ENCODE measurements at places on chromosomes 7 and 10.

GRCh38 chr10:25245165-25245564 lies 70.4 kb downstream of the GPR158 start:
- DNase-seq = no peak

DNA sequence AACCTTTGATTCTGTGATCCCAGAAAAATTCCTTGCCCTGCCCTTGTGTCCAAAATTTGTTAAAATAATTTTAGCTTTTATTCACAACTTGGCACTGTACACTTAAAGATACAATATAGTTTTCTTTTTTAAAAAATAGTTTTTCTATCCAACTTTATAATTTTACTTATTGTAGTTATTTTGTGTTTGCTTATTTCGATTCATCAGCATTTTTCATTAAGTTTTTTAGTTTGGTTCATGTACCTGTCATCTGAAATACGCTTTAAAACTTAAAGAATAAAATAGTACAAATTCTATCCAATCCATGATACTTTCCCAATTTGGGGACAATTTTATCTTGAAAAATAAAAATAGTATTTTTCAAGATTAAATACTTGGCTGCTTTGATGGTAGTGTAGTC lies 514.8 kb downstream of the AUTS2 start:
- DNase-seq = no peak

- DNase-seq = no peak
These were observed 143.4 kb upstream of the ZNF92 start for GRCh38 chr7:65230231-65230630.

DNA sequence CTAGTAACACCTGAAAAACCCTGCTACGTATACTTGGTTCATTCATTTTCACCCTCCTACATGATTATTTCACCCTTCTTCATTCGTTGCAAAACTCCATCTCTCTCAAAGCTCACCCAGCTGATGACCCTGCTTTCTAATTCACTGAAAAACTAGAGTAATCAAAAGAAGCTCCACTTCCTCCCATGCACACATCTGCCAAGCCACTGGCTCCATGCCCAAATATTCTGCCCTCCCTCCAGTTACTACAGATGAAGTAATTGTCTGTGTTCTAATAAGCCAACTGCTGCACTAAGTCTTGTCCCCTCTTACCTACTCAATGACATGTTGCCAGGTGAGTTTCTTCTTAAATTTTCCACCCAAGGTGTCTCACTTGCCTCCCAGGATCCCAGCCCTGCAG lies 96.9 kb upstream of the CCDC71L start:
- no peak for DNase-seq

- no peak for DNase-seq
These were observed 77.4 kb downstream of the LRMDA start for GRCh38 chr10:75508814-75509306.

DNA sequence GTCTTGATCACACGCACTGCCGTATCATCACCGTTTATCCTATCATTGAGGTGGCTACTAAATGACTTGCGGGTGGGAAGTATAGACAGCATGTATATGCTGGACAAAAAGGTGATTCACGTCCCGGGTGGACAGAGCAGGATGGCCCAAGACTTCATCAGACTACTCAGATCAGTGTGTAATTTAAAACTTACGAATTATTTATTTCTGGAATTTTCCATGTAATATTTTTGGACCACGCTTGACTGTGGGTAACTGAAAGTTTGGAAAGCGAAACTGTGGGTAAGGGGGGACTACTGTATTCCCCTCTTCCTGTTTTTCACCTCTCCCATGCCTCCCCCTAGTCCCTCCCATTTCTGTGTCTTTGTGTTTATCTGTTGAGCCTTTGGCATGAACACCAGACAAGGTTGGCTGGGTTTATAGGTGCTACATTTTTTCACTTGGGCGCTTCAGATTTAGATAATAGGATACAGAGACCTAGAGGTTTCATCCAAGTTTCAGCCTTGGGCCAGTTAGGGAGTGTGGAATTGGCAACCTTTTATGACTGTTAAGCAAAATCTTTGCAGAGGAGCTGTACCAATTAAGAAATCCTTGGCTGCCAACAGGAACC lies 55.8 kb downstream of the RBM20 start:
- DNase-seq = no peak

- no peak for DNase-seq
These were observed 164.3 kb downstream of the BUB3 start for GRCh38 chr10:123318516-123318915.

- no peak for DNase-seq
These were observed 2.7 kb downstream of the FOXP2 start for GRCh38 chr7:114417290-114417689.

DNA sequence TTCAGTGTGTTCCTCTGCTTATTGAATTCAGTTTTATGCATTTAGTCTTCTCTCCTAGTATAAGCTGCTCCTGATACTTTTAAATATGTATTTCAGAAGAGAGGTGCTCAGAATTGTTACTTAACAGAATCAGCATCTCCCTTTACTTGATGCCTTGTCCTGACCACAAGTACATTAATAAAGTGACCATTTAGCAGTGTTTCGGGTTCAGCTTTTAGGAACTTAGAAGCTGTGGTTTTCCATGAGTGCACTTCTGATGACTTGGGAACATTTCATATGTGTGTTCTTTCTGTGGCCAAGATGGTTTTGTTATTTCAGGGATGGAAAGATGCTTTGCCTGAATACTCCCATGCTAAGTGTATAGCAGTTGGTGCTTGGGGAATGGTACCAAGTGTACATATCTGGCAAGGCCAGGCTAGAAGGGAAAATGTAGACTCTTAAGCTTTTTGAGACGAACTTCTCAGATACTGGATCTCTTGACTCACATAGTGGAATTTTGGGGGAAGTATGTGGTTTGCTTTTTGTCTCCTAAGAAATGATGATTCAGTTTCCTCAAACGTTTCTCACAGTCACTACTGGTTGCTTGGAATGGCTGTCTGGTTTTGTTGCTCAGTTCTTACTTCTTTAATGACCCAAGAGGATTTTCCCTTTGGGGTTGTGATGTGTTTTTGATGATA lies 17.2 kb downstream of the SGPL1 start:
- DNase-seq = no peak

GRCh38 chr7:24372961-24373955 lies 89.3 kb downstream of the NPY start:
- no peak for DNase-seq

DNA sequence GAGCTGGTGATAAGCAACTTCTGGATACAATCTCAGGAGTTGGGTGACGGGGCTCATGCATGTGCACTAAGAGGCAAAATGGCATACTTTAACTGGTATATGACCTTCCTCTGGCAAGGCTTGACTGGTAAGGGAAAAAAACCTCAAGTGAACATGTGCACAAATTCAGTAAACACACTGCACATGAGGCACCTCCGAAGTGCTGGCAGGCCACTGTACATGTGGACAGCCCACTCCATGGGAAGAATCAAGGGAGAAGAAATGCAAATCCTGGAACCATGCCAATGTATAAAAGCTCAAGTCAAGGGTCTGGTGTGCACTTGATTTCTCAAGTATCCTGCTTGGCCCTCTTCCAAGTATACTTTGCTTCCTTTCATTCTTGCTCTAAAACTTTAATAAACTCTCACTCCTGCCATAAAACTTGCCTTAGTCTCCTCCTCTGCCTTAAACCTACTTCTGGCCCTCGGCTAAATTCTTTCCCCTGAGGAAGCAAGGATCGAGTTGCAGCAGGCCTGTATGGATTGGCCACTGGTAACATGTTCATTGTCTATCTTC lies 167.2 kb downstream of the RAMP3 start:
- DNase-seq = no peak

- DNase-seq = no peak
These were observed 49.2 kb upstream of the AGR3 start for GRCh38 chr7:16930946-16931345.

- peak; percentile 43 for DNase-seq
These were observed 34.3 kb downstream of the PLAC9 start for GRCh38 chr10:80166581-80167470.

DNA sequence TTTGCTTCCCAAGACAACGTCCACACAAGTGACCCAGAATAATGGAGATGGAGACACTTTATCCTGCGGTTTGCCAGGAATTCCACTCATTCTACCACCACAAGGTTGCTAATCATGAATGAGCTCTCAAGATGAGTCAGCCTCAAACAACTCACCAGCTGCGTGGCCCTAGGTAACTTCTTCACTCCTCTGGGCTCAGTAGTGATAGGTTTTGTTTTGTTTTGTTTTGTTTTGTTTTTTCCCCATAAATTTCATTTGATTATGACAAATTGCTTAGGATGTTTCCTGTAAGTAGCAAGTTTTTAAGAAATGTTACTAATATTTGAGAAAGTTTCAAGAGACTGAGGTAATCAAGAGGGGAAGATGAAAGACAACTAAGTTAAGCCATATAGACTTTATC lies 286.8 kb downstream of the PARD3 start:
- DNase-seq = no peak

- no peak for DNase-seq
These were observed 29.1 kb upstream of the ITGB1 start for GRCh38 chr10:32987172-32987571.

DNA sequence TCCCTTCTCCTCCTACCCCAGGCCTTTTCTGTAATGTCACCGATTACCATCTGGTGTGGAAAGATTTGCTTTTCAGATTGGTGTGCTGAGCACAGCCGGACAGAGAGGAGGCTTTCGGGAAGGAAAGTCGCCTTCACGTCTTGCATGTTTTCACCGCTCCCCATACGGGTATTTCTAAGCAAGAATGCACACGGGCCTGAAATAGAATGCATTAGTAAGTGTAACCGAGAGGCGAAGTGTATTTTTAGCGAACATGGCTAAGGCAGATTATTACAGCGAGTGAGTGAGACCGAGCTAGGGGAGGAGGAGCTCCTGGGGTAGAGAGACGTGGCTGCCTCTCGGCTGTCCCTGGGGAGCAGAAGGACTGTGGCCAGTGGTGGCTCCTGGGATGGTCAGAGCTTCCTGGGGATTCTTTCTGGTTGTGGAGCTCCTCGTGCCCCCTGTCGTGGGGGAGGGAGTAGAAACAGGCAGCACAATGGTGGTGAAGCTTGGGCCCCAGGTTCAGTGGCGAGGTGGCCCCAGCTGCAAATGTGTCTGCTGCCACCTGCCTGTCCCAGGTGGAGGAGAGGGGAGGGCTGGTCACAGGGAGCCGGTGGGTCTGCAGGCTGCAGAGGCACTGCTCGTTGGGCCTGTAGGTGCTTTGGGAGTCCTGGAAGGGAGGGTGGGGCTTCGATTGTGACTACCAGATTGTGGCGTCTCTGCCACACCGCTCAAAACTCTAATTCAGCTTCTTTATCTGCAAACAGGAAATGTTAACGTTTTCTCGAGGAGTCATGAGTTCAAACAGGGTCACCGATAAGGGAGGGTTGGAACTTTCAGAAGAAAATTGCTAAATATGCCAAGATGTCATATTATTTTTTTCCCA lies 135.8 kb downstream of the CAMK1D start:
- DNase-seq = peak; percentile 56

DNA sequence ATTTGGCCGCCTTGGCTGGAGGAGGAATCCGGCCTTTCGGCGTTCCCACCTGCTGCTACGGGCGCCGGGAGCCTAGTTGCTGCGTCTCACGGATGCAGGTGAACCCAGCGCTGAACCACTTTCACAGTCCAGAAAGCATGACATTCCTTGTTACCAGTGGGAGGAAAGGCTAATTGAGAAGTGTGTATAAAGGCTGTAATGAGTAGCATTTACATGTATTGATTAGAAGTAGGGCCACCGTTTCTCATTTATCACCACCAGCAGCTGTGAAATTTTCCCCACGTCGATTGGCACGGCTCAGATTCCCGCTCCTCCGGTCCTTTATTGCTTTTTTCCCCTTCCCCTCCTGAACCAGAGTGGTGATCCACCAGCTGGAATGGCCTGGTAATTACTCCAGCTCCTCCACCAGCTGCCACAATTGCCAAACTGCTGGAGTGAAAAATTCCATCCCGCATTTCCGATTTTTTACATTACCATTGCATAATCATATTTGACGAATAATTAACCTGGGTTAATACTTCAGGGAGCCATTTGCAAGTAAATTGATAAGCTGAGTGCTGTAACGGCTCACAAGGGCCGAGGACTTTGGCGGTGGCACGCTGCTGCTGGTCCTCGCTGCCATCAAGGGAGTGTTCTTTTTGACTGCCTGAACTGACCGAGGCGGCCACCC lies 153.3 kb downstream of the POU6F2 start:
- no peak for DNase-seq

- no peak for DNase-seq
These were observed 29.2 kb downstream of the COPG2 start for GRCh38 chr7:130639388-130639787.

DNA sequence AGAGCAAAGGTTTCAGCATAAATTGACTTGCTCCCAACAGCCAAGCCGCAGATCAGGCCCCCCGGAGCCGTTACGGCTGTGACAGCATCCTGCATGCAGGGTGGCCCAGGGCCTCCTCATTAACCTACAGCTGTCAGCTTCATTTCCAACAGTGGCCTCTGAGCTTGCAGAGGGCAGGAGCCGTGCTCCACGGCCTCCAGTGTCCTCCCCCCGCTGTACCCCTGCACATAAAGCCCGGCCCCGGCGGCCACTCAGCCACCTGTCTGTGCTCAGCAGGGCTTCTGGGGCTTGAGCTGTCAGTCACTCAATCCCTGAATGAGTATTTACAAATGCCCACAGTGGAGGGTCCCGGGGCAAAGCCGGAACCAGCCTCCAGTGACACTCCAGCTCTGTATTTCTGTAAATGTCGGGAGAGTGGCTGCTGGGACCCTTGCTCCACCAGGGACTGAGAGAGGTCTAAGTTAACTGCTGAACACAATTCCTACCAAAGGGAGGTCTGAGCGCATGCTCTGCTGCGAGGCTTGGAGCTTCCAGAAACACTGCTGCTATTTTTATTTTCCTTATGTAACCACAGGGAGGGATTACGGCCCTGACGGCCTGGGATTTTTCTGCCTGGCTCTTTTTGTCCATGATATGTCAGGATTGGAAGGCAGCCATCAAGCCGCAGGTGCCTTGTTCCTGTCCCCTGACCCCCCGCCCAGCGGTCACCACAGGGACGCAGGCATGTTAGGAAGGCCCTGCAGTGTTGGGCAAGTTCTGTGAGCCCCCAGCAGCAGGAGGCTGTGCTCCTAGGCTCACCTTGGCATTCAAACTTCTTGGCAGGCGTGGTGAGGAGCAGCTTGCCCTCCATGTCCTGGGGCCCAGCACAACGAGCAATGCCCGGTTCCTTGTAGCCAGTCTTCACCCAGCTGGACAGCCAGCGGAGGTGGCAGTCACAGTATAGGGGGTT lies 165.0 kb downstream of the SLIT1 start:
- no peak for DNase-seq

- no peak for DNase-seq
These were observed 229.1 kb downstream of the GFRA1 start for GRCh38 chr10:116043861-116044260.

DNA sequence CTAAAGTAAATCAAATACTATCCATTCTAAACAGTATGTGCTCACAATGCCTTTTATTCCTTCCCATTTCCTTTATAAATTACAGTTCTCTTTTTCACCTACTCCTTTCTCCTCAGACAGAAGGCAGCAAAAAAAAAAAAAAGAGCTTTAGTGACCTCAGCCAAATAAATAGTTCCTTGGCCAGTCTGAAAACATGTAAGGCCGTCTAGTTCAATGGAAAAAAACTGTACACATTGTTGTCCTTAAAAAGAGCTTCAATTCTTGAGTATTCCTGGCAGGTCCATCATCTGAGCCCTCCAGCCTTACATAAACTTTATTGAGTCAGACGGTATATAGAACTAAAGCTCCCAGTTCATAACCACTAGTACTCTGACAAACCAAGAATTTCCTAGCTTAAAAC lies 185.4 kb downstream of the CACNA2D1 start:
- DNase-seq = no peak
